ENCODE measurements at places on chromosomes 1 and 21. TPM values are rescaled to one million over a fixed set of nuclear protein-coding genes. Genes with fewer than 3 reads are reported as not detected.

Gene ZNF683
- not detected for total RNA-seq

Gene ZNF648
- total RNA-seq, result not detected

Gene SGIP1
- total RNA-seq, result not detected

Gene FAAH
- total RNA-seq, result 0.88 TPM

Gene CFHR2
- total RNA-seq, result not detected
